ENCODE measurements at places on chromosomes 16 and 17. TPM values are rescaled to one million over a fixed set of nuclear protein-coding genes. Genes with fewer than 3 reads are reported as not detected.

Gene CBFA2T3
- total RNA-seq: 0.31 TPM

Gene MAP2K6
- 8.2 TPM for total RNA-seq

Gene PTX4
- total RNA-seq: not detected

Gene ASPA
- total RNA-seq: not detected

Gene TBC1D3B
- total RNA-seq: 3.7 TPM

Gene PYY
- total RNA-seq: not detected

Gene SOX9
- 9.8 TPM for total RNA-seq

Gene C1QTNF1
- total RNA-seq: 39.2 TPM

Gene RMI2
- total RNA-seq: 33.9 TPM

Gene C17orf67
- 2.3 TPM for total RNA-seq

Gene TEX19
- total RNA-seq: 0.31 TPM

Gene VAMP2
- total RNA-seq: 27.7 TPM

Gene ORC6
- total RNA-seq: 53.4 TPM

Gene CCDC78
- 3.6 TPM for total RNA-seq

Gene CEP95
- 34.1 TPM for total RNA-seq

Gene CCL8
- total RNA-seq: not detected

Gene PABPN1L
- not detected for total RNA-seq

Gene SLFN13
- total RNA-seq: 4.7 TPM

Gene KRT13
- total RNA-seq: 0.19 TPM

Gene LRRC75A
- total RNA-seq: 0.89 TPM
